H9 (cell line): ENCODE measurements at places on chromosomes 13 and 19.

DNA sequence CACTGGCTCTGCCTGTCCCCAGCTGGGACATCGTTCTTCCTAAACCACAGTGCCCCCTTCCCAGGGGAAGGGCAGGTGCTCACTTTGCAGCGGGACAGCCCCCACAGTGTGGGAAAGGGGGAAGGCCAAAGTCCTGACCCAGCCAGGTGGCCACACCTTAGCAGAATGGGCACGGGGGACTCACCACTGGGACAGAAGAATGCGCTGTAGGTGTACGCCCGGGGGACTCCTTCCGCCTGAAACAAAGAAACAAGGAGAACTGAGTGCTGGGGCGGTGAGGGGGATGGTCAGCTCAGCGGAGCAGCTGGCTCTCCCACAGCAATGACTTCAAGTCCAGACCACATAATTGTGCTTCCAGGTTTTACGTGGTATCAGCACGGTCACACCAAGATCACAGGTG lies 49.4 kb downstream of the F2RL3 start:
- H3K36me3 ChIP-seq: peaks cover 14% of the 10 kb centered on the region
- H3K27me3 ChIP-seq: no peaks in the 10 kb centered on the region
- no peak for DNase-seq
- no peak overlapping the region for H3K4me3 ChIP-seq
- no peak overlapping the region for H3K27ac ChIP-seq

- DNase-seq: no peak
- H3K27ac ChIP-seq: no peak overlapping the region
- H3K36me3 ChIP-seq: no peaks in the 10 kb centered on the region
- H3K27me3 ChIP-seq: no peaks in the 10 kb centered on the region; the same call in 1 of the 2 replicates
Observed at GRCh38 chr13:36912973-36913372, 7.1 kb downstream of the SMAD9 start.

DNA sequence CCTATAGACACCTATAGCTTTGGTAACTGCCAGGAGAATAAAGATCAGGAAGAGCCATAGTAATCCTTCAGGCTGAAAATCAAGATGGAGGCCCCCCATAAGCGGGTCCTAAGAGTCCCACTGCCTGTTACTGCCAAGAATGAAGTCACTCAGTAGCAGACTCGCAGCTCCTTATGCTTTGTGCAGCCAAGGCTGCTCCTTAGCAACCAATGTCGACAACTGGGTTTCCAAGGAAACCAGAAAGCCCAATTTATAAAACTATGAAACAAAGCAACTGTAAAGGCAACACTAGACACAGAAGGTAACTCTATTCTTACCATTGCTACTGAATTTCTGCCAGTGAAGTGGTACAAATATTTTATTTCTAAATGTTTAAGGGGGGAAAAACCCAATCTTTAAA lies 56.5 kb downstream of the DCLK1 start:
- H3K27me3 ChIP-seq: no peaks in the 10 kb centered on the region
- no peak overlapping the region for H3K4me3 ChIP-seq
- H3K4me1 ChIP-seq: no peaks in the 10 kb centered on the region
- no peak overlapping the region for H3K27ac ChIP-seq
- no peak for DNase-seq

- DNase-seq: peak; percentile 79
- H3K4me3 ChIP-seq: no peak overlapping the region
- no peaks in the 10 kb centered on the region for H3K4me1 ChIP-seq
- H3K27me3 ChIP-seq: no peaks in the 10 kb centered on the region
Observed at GRCh38 chr19:5154129-5154798, 185.4 kb downstream of the KDM4B start.

- no peaks in the 10 kb centered on the region for H3K4me1 ChIP-seq
- peaks cover 21% of the 10 kb centered on the region for H3K36me3 ChIP-seq
- H3K27ac ChIP-seq: no peak overlapping the region
- H3K27me3 ChIP-seq: no peaks in the 10 kb centered on the region
- no peak for DNase-seq
- H3K4me3 ChIP-seq: no peak overlapping the region
Observed at GRCh38 chr13:98223741-98224140, 46.7 kb upstream of the RNF113B start.

- peaks cover 5% of the 10 kb centered on the region; the same call in 1 of the 2 replicates for H3K4me1 ChIP-seq
- no peak overlapping the region for H3K27ac ChIP-seq
- no peaks in the 10 kb centered on the region for H3K27me3 ChIP-seq
- no peak for DNase-seq
Observed at GRCh38 chr13:108368250-108368905, 98.9 kb downstream of the TNFSF13B start.

- H3K27me3 ChIP-seq: no peaks in the 10 kb centered on the region
- H3K4me1 ChIP-seq: no peaks in the 10 kb centered on the region
- no peak for DNase-seq
- H3K4me3 ChIP-seq: no peak overlapping the region
- no peaks in the 10 kb centered on the region for H3K36me3 ChIP-seq
Observed at GRCh38 chr13:85170372-85170771, 628.8 kb downstream of the SLITRK6 start.

GRCh38 chr19:43923875-43924274 lies 11.2 kb downstream of the ZNF45 start:
- peaks cover 83% of the 10 kb centered on the region for H3K36me3 ChIP-seq
- H3K4me3 ChIP-seq: no peak overlapping the region
- no peaks in the 10 kb centered on the region for H3K27me3 ChIP-seq
- DNase-seq: no peak
- H3K27ac ChIP-seq: no peak overlapping the region

- no peaks in the 10 kb centered on the region; the same call in 1 of the 2 replicates for H3K27me3 ChIP-seq
- H3K27ac ChIP-seq: no peak overlapping the region
- H3K4me3 ChIP-seq: no peak overlapping the region
- no peaks in the 10 kb centered on the region for H3K4me1 ChIP-seq
- DNase-seq: no peak
Observed at GRCh38 chr19:55315956-55316525, 9.1 kb downstream of the TMEM150B start.

DNA sequence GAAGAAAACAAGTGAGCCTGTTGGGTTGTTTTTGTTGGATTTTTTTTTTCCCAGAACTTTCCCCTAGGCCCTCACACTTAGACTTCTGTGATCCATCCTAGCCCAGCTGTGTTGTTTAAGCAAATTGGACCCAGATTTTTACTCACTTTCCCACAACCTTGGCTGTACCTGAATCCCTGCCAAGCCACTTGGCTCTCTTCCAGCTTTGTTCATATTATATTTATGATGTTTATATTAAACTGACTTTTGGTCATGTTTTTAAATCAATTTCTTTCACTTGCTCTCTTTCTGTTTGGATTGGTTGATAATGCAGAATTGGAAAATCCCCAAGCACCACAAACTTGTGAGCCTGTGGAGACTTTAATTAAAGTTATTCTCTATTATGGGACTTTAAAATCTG lies 16.6 kb downstream of the OLFM4 start:
- DNase-seq: no peak
- no peaks in the 10 kb centered on the region for H3K4me1 ChIP-seq
- H3K36me3 ChIP-seq: no peaks in the 10 kb centered on the region
- H3K4me3 ChIP-seq: no peak overlapping the region
- H3K27ac ChIP-seq: no peak overlapping the region

DNA sequence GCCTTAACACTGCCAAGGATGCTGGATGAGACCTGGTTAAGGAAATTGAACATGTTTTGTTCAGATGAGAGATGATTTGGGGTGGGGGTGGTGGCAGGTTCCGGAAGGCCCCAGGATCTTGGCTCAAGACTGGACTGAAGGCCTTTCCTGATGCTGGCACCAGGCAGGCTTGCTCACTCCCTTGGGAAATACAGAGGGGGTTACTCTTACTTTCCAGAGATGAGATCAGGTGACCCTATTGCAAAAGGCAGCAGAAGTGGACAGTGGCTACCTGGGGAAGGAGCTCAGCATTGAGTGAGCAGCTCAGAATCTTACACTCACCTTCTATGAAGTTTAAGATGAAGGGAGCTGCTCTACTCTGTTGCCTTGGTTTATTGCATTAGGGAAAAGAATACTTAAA lies 10.8 kb downstream of the GATAD2A start:
- H3K36me3 ChIP-seq: peaks cover 18% of the 10 kb centered on the region
- no peaks in the 10 kb centered on the region for H3K27me3 ChIP-seq
- H3K4me1 ChIP-seq: peaks cover 2% of the 10 kb centered on the region; the same call in 1 of the 2 replicates
- no peak for DNase-seq
- no peak overlapping the region for H3K27ac ChIP-seq

DNA sequence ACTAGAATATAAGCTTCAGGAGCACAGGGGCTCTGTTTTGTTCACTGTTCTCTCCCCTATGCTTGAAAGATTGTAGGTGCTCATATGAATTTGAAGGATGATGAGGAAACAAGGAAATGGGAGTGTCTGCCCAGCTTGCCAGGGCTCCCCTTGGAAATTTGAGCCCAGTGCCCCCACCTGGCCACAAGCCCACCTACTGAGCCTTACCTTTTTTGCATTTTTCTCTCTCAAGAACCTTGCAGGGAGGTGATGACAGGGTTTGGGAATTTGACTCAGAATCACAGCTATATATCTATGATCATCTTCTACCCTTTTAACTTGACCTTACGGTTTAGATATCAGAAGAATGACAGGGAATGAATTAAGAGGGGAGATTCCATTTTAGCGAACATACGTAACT lies 33.8 kb downstream of the SERP2 start:
- H3K27me3 ChIP-seq: no peaks in the 10 kb centered on the region
- no peak overlapping the region for H3K27ac ChIP-seq
- no peaks in the 10 kb centered on the region for H3K36me3 ChIP-seq
- peaks cover 13% of the 10 kb centered on the region for H3K4me1 ChIP-seq
- H3K4me3 ChIP-seq: peak overlapping the region; percentile 12; the same call in 2 of the 3 replicates
- DNase-seq: no peak

- peaks cover 17% of the 10 kb centered on the region for H3K4me1 ChIP-seq
- no peak for DNase-seq
- H3K27ac ChIP-seq: no peak overlapping the region
- no peak overlapping the region for H3K4me3 ChIP-seq
Observed at GRCh38 chr13:44401577-44401976, 28.0 kb downstream of the SERP2 start.

- no peaks in the 10 kb centered on the region for H3K4me1 ChIP-seq
- H3K36me3 ChIP-seq: peaks cover 9% of the 10 kb centered on the region
- H3K27me3 ChIP-seq: no peaks in the 10 kb centered on the region
- H3K27ac ChIP-seq: no peak overlapping the region
- H3K4me3 ChIP-seq: no peak overlapping the region
- DNase-seq: no peak
Observed at GRCh38 chr13:48750588-48751383, 97.1 kb downstream of the CYSLTR2 start.

- peak overlapping the region; percentile 83 for H3K4me3 ChIP-seq
- no peaks in the 10 kb centered on the region; the same call in 1 of the 2 replicates for H3K4me1 ChIP-seq
- H3K27ac ChIP-seq: no peak overlapping the region
- peak; percentile 94 for DNase-seq
Observed at GRCh38 chr19:3095441-3096191, 1.5 kb downstream of the GNA11 start.

GRCh38 chr19:8561075-8561764 lies 16.0 kb downstream of the MYO1F start:
- no peaks in the 10 kb centered on the region for H3K36me3 ChIP-seq
- no peak overlapping the region for H3K4me3 ChIP-seq
- no peaks in the 10 kb centered on the region; the same call in 1 of the 2 replicates for H3K4me1 ChIP-seq
- H3K27ac ChIP-seq: no peak overlapping the region
- no peaks in the 10 kb centered on the region for H3K27me3 ChIP-seq

- DNase-seq: no peak
- H3K27ac ChIP-seq: no peak overlapping the region
Observed at GRCh38 chr19:2982983-2983350, 5.6 kb downstream of the TLE6 start.

- H3K27me3 ChIP-seq: no peaks in the 10 kb centered on the region
- H3K4me3 ChIP-seq: no peak overlapping the region
- no peak for DNase-seq
- no peaks in the 10 kb centered on the region for H3K4me1 ChIP-seq
- H3K27ac ChIP-seq: no peak overlapping the region
- peaks cover 20% of the 10 kb centered on the region for H3K36me3 ChIP-seq
Observed at GRCh38 chr13:37158481-37158880, 53.0 kb upstream of the CSNK1A1L start.

- no peaks in the 10 kb centered on the region for H3K36me3 ChIP-seq
- no peak overlapping the region for H3K4me3 ChIP-seq
- H3K27ac ChIP-seq: no peak overlapping the region
- H3K4me1 ChIP-seq: no peaks in the 10 kb centered on the region
Observed at GRCh38 chr13:64429691-64430090, 2800.4 kb downstream of the PCDH9 start.

GRCh38 chr13:112466132-112467058 lies 90.2 kb downstream of the SPACA7 start:
- H3K36me3 ChIP-seq: no peaks in the 10 kb centered on the region; the same call in 1 of the 2 replicates
- DNase-seq: no peak
- H3K27me3 ChIP-seq: no peaks in the 10 kb centered on the region
- no peaks in the 10 kb centered on the region for H3K4me1 ChIP-seq
- no peak overlapping the region for H3K27ac ChIP-seq
- H3K4me3 ChIP-seq: no peak overlapping the region

GRCh38 chr13:53398051-53398450 lies 369.4 kb downstream of the OLFM4 start:
- no peak overlapping the region for H3K4me3 ChIP-seq
- H3K27ac ChIP-seq: no peak overlapping the region
- no peaks in the 10 kb centered on the region; the same call in 1 of the 2 replicates for H3K4me1 ChIP-seq

- H3K4me3 ChIP-seq: no peak overlapping the region
- H3K4me1 ChIP-seq: 0 out of 2 replicates have a peak, but pooled peaks cover 1% of the 10 kb centered on the region
- no peaks in the 10 kb centered on the region for H3K27me3 ChIP-seq
- no peak overlapping the region for H3K27ac ChIP-seq
- H3K36me3 ChIP-seq: no peaks in the 10 kb centered on the region
Observed at GRCh38 chr13:106696140-106696539, 128.2 kb upstream of the ARGLU1 start.

GRCh38 chr19:17553256-17553655 lies 2.2 kb upstream of the COLGALT1 start:
- no peaks in the 10 kb centered on the region for H3K27me3 ChIP-seq
- DNase-seq: peak; percentile 41
- H3K27ac ChIP-seq: no peak overlapping the region
- no peaks in the 10 kb centered on the region for H3K36me3 ChIP-seq

DNA sequence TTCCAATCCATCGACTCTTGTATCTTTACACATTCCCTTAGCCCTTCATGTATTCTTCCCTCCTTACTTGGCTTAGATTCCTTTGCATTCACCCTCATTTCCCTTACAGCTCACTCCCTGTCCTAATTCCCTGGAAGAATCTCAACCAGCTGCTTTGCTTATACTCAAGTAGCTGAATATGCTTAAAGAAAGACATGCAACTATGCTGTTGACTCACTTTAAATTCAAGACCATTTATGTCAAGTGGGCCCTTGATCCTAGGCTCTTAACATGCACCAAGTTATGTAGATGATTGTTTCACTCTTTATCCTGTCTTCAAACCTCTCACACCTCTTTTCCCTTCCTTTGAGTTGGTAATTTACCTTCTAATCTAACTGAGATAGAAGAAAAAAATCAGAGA lies 7.4 kb downstream of the CCDC122 start:
- no peaks in the 10 kb centered on the region; the same call in 1 of the 2 replicates for H3K36me3 ChIP-seq
- DNase-seq: no peak
- no peaks in the 10 kb centered on the region for H3K27me3 ChIP-seq
- H3K4me1 ChIP-seq: no peaks in the 10 kb centered on the region
- H3K27ac ChIP-seq: no peak overlapping the region

DNA sequence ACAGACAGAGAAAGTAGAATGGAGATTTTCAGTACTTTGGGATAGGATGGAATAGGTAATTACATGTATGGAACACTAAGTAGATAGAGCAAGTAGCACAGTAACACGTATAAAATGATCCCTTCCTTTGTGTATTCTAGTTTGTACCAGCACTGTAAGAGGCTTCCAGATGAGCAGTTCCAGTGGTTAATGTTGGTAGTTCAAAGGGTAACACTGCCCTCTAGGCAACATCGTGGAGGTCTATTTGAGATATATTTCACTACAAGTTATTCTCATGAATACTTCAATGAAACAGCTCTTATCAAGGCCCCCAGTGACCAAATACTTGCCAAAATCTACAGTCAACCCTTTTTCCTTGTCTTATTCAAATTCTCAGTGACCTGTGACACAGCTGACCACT lies 13.5 kb upstream of the ZNF563 start:
- no peaks in the 10 kb centered on the region for H3K27me3 ChIP-seq
- H3K4me1 ChIP-seq: no peaks in the 10 kb centered on the region
- H3K36me3 ChIP-seq: peaks cover 51% of the 10 kb centered on the region
- no peak overlapping the region for H3K27ac ChIP-seq
